ENCODE measurements at places on chromosomes 3 and 15.
A peak's percentile ranks its signal among the peaks of the same experiment; 100 is the strongest.

GRCh38 chr3:71006810-71007785 lies 576.4 kb downstream of the FOXP1 start:
- DNase-seq: no peak

DNA sequence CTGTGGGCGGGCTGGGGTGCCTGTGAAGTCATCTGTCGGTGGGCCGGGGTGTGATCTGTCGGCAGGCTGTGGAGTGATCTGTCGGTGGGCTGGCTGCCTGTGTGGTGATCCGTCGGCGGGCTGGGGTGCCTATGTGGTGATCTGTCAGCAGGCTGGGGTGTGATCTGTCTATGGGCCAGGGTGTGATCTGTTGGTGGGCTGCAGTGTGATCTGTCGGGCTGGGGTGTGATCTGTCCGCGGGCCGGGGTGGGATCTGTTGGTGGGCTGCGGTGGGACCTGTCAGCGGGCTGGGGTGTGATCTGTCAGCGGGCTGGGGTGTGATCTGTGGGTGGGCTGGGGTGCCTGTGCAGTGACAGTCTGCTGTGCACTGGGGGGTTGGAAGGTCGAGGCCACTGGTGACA lies 204.5 kb downstream of the XXYLT1 start:
- no peak for DNase-seq

DNA sequence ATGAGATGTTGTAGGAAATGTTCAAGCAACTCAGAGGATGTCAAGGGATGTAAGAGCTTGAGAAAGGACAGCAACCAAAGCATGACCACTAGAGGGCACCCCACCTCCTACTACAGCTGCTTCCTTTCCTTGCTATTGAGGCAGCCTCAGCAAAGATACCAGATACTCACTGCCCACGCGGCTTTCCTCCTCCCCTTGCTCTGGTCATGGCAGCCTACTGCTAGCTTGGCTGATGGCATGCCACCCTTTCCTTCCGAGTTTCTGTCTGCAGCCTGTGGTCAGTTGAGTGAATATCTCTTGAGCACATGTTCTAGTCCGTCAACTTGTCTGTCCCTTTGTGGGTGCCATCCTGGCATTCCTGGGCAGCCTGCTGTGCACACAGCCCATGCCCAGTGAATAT lies 4.4 kb upstream of the CXCR6 start:
- DNase-seq: peak; percentile 87

GRCh38 chr15:98039596-98039995 lies 79.1 kb downstream of the ARRDC4 start:
- no peak for DNase-seq

DNA sequence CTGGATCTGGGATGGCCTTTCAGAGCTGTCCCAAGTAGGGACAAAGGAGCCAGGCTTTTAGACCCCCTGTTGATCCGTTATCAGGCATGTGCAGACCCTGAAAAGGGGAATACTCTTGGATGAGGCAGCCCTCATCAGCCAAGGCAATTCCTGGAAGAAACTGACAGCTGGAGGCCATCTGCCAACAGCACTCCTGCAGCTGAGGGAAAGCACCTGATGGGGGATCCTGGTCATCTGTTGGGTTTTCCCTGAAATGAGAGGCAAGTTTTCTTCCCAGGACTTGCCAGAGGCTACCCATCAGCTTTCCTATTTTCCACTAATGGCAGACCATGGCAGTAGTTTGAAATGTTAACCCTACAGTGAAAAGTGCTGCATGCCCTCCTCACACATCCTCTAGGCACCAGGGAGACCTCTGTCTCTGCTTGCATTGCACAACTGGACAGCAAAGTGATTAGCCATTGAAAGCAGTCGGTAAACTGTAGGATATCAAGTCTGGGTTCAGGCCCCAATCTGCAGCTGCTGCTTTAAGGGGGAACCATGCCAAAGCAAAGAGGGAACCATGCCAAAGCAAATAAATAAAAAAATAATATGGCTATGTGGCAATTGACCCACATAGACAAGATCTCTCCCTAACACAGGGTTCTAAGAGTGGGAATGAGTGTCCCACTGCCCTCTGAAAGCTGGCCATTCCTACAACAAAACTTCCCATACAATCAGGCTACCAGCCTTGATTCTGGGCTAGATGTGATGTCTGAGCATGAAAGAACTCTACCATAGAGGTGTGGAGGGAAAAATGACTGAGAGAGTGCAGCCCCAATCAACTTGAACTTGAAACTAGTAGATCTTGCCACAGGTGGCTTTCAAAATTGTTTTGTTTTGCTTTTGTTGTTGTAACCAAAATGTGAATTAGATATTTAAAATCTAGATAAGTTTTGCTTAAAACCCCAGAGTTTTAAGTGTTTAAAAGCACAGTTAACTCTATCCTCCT lies 232.0 kb upstream of the STT3B start:
- DNase-seq: no peak

DNA sequence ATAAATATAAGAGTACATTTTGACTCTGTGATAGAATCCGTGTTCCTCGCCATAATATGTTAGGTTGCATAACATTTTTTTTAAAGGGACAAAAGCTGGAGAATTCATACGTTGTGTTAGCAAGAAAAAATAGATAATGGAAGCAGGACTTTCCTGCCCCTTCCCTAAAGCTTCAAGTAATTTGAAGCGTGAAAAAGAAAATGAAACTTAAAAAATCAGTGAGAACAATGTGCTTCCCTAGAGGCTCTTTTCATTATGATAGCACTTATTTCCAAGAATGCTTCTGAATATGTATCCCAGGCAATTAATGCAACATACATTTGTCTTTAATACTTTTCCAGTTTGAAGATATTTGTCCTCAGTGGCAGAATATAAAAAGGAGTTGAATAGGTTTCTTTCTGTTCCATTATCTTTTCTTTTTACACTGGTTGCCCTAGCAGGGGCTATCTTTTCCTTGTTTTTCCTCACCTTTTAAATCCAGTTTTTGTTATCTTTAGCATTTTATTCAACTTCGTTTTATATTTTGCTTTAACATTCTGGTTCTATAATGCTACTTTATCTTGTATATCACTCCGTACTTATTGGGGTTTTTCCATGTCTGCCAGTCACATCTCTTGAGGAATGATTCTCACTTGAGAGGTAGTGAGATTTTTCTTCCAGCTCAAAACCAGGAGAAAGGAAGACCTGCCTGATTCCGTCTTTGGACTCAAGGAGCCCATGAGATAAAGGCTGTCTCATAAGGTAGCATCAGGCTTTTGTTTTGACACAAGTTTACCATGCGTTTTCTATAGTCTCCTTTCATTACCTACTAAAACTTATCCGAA lies 113.8 kb downstream of the MBNL1 start:
- no peak for DNase-seq

GRCh38 chr3:188890572-188891270 lies 281.1 kb upstream of the TPRG1 start:
- no peak for DNase-seq

DNA sequence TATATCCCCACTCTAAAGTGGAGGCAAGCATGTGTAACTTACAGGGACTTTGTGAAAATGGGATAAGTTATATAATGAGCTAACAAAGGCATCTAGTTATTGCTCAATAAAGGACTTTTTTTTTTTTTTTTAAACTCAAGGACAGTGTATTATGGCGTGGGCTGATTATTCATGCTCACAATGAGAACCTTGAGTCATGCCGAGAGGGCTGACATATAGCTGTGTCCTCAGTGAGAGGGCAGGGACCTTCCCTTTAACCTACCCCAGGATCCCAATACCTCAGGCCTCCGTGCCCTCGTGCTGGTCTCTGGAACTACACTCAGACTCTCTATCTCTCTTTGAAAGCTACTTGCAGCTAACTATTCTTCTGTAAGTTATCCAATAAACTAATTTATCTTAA lies 319.9 kb upstream of the ICE2 start:
- DNase-seq: no peak

GRCh38 chr3:31488475-31489017 lies 44.2 kb upstream of the STT3B start:
- no peak for DNase-seq

All from putamen (tissue), 1 donor.